Stimulated activated CD8-positive, alpha-beta memory T cell treated with anti-CD3 and anti-CD28 coated beads, Interleukin-2, amount 100 ng/mL, for 48 hours (primary cell): ENCODE measurements at places on chromosomes 5 and 9.

GRCh38 chr5:167945542-167946384 lies 345.7 kb upstream of the WWC1 start:
- DNase-seq: no peak

- no peak for DNase-seq
Measured at GRCh38 chr5:81895307-81895706, 76.5 kb upstream of the ATG10 start.

GRCh38 chr5:149448831-149449714 lies 70.0 kb upstream of the IL17B start:
- no peak for DNase-seq

DNA sequence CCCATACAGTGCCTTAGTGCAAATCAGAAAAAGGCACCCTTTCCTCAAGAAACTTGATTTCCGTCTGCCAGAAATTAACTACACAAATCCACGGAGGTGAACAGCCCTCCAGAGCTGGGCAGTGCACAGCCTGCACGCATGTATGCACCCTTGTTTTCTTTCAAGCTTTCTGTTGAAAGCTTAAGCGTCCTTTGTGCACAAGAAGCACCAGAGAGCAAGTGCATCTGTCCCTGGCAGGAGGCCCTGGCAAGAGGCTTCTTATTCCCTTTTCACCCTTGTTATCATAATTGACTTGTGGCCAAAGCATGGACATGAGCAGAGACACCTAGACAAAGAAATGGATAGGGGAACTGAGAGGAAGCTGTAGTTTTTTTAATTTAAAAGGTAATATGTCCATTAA lies 47.4 kb upstream of the ATG10 start:
- no peak for DNase-seq

DNA sequence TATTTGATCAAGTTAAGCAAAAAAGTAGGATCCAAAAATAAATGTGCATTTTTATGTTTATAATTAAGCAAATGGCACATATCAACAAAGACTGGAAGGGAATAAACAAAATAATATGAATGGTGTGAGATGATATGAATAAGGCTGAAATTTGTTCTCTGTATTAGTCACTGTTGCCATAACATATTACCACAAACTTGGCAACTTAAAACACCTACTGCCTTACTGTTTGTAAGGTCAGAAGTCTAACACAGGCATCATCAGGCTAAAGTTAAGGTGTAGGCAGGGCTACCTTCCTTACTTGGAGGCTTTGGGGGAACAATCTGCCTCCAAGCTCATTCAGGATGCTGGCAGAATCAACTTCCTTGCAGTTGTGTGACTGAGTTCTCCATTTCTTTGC lies 19.3 kb downstream of the PGGT1B start:
- DNase-seq: no peak

DNA sequence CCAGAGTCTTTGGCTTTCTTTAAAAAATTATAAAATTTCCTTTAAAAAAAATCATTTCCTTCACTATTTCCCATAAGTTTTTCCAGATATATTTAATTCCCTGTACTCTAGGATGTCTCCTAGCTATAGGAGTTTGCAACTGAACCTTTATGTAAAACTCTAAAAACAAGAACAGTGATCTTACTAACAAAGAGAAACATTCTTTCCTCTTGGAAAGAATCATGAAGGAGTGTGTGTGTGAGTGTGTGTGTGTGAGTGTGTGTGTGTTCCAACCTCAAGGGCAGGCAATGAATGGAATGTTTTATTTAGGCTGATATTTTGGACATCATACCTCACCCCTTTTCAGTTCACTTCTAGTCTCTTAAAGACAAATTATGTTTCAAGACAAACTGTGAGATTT lies 309.2 kb downstream of the CEMIP2 start:
- no peak for DNase-seq

- DNase-seq: no peak
Measured at GRCh38 chr5:148696187-148697036, 42.1 kb upstream of the HTR4 start.

- DNase-seq: no peak
Measured at GRCh38 chr5:145588113-145588512, 247.0 kb downstream of the PRELID2 start.

DNA sequence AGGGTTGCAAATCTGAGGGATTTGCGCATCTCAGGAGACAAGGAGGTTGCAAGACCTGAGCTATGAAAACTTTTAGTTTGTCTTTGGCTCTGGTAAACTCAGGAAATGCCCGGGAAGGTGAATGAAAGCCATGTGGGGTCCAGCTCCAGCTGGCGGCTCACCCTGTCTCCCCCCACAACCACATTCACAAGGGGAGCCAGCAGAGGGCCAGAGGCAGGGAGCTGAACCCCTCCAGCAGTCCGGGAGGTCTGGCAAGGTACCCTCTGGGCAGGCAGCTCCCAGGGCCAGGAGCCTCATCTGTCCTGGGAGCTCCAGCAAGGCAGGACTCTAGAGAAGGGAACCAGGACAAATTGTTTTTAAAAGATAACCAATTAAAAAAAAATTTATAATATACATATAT lies 2.5 kb upstream of the FGFR4 start:
- DNase-seq: no peak

GRCh38 chr5:64229163-64229774 lies 63.6 kb downstream of the RNF180 start:
- DNase-seq: no peak

GRCh38 chr9:69445251-69445650 lies 120.2 kb downstream of the ENTREP1 start:
- no peak for DNase-seq
